Endothelial cell (in vitro differentiated cells): ENCODE measurements at places on chromosomes 5 and 9.

GRCh38 chr5:110072651-110073050 is 382.9 kb downstream of the MAN2A1 start:
- peaks cover 4% of the 10 kb centered on the region for H3K36me3 ChIP-seq
- H3K4me1 ChIP-seq = no peaks in the 10 kb centered on the region
- H3K27ac ChIP-seq = no peak overlapping the region

DNA sequence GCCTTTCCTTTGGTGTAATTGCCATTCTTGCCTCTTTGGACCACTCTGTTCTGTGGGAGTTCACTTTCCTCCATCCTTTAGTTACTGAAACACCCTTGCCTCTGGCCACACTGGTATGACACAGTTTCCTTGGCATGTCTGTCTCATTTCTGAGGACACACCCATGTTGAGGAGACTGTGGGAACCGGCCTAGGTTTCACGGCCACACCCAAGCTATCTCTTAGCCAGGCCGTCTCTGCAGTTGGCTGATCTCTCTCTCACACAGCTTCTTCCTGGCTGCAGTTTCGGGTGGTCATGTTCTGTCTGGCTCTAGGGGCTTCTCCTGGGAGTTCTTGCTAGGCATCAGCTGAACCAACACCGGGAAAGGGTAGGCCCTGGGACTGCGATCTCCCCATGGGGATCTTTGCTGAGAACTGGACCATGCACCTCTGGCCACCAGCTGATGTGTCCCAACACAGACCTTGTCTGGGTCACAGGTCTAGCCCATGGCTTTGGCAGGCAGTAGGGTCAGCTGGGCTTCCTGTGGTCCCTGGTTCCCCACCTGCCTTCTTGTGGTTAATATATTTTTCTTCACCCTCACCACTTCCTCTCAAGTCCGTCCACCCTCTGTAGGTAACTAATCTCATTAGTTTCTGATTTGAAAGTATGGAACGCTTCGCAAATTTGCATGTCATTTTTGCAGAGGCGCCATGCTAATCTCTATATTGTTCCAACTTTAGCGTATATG is 24.9 kb downstream of the ARHGEF37 start:
- H3K27ac ChIP-seq = no peak overlapping the region
- no peak overlapping the region for H3K4me3 ChIP-seq
- DNase-seq = no peak
- H3K36me3 ChIP-seq = peaks cover 8% of the 10 kb centered on the region
- H3K27me3 ChIP-seq = peaks cover 9% of the 10 kb centered on the region

- H3K27ac ChIP-seq = no peak overlapping the region
- H3K36me3 ChIP-seq = no peaks in the 10 kb centered on the region
- no peak for DNase-seq
- peaks cover 2% of the 10 kb centered on the region for H3K27me3 ChIP-seq
Measured at GRCh38 chr9:2178034-2178734, 163.0 kb downstream of the SMARCA2 start.

GRCh38 chr5:136605638-136606037 is 240.3 kb upstream of the TRPC7 start:
- peaks cover 34% of the 10 kb centered on the region for H3K36me3 ChIP-seq
- H3K4me3 ChIP-seq = no peak overlapping the region
- H3K27ac ChIP-seq = no peak overlapping the region
- no peaks in the 10 kb centered on the region for H3K4me1 ChIP-seq

- H3K27ac ChIP-seq = no peak overlapping the region
- no peaks in the 10 kb centered on the region for H3K27me3 ChIP-seq
- H3K4me1 ChIP-seq = peaks cover 5% of the 10 kb centered on the region
Measured at GRCh38 chr5:114223866-114224265, 138.0 kb upstream of the KCNN2 start.

DNA sequence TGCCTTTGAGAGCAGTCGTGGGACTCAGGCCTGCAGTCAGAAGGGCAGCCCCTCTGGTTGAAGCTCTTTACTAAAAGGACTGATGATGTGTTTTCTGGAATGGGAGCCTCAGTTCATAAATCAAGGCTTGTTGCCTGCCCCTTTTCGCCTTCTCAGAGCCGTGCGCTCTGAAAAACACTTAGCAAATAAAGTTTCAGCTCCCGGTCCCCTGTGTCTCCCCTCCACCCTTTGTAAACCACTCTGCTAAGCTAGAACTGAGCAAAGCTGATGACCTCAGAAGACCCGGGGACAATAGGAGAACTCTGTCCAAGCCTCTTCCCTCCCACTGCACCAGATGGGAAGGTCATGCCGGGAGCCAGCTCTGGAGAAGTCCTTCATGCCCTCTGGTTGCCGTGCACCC is 39.3 kb upstream of the ADRA1B start:
- peaks cover 7% of the 10 kb centered on the region for H3K27me3 ChIP-seq
- no peak for DNase-seq
- no peak overlapping the region for H3K27ac ChIP-seq
- no peaks in the 10 kb centered on the region for H3K36me3 ChIP-seq

DNA sequence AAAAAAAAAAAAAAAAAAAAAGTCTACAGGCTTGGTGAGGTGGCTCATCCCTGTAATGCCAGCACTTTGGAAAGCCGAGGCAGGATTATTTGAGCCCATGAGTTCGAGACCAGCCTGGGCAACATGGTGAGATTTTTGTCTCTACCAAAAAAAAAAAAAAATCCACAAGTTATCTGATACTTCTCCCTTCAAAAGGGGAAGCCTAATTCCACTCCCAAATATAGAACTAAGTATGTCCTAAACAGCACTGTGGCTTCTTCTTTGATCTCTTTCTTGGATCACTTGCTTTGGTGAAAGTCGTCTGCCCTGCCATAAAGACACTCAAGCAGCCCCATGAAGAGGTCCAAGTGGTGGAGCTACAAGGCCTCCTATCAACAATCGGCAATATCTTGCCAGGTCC is 18.8 kb upstream of the STING1 start:
- H3K4me3 ChIP-seq = no peak overlapping the region
- H3K27me3 ChIP-seq = no peaks in the 10 kb centered on the region
- peaks cover 9% of the 10 kb centered on the region for H3K4me1 ChIP-seq
- H3K36me3 ChIP-seq = no peaks in the 10 kb centered on the region
- DNase-seq = no peak

GRCh38 chr5:121681229-121681855 is 170.3 kb upstream of the FTMT start:
- H3K4me1 ChIP-seq = no peaks in the 10 kb centered on the region
- no peak overlapping the region for H3K4me3 ChIP-seq
- DNase-seq = no peak
- H3K36me3 ChIP-seq = no peaks in the 10 kb centered on the region
- H3K27ac ChIP-seq = no peak overlapping the region

GRCh38 chr9:22143799-22144625 is 134.9 kb upstream of the CDKN2B start:
- DNase-seq = no peak
- H3K4me3 ChIP-seq = no peak overlapping the region
- H3K27me3 ChIP-seq = no peaks in the 10 kb centered on the region

GRCh38 chr9:131799177-131799823 is 59.4 kb upstream of the RAPGEF1 start:
- H3K27me3 ChIP-seq = peaks cover 6% of the 10 kb centered on the region
- no peak overlapping the region for H3K4me3 ChIP-seq
- no peaks in the 10 kb centered on the region for H3K36me3 ChIP-seq
- peaks cover 5% of the 10 kb centered on the region for H3K4me1 ChIP-seq
- DNase-seq = peak; percentile 74

DNA sequence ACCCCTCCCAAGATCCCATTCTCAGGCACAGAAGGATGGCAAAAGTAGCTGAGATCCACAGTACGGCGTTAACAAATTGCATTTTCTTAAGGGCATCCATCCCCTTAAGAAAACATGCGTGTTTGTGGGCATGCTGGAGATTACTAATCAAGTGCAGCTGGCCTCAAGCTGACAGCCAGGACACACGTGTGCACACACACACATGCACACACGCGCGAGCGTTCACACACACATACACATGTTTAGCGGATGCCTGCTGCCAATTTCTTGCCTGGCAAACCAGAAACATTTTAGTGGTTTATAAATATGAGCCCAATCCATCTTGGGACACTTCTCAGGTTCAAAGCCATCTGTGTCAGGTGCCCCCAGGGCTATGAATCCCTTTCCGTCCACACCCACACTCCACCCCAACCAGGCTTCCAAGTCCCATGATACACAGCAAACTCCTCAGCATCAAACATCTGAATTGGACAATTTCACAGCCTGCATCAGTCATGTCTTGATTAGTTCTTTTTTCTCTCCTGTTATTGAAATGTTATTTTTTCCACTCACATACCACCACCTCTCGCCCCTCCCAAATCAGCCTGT is 23.5 kb upstream of the SMIM23 start:
- H3K4me3 ChIP-seq = no peak overlapping the region
- H3K27me3 ChIP-seq = no peaks in the 10 kb centered on the region
- H3K36me3 ChIP-seq = no peaks in the 10 kb centered on the region
- H3K4me1 ChIP-seq = no peaks in the 10 kb centered on the region
- H3K27ac ChIP-seq = no peak overlapping the region

GRCh38 chr9:2729003-2729402 is 11.7 kb downstream of the KCNV2 start:
- DNase-seq = no peak
- H3K4me3 ChIP-seq = no peak overlapping the region
- no peaks in the 10 kb centered on the region for H3K27me3 ChIP-seq
- H3K27ac ChIP-seq = no peak overlapping the region

GRCh38 chr5:160268121-160268520 is 38.8 kb downstream of the FABP6 start:
- peak overlapping the region; percentile 49 for H3K4me3 ChIP-seq
- H3K36me3 ChIP-seq = peaks cover 33% of the 10 kb centered on the region
- no peak for DNase-seq
- peak overlapping the region; percentile 6 for H3K27ac ChIP-seq
- H3K4me1 ChIP-seq = peaks cover 64% of the 10 kb centered on the region

DNA sequence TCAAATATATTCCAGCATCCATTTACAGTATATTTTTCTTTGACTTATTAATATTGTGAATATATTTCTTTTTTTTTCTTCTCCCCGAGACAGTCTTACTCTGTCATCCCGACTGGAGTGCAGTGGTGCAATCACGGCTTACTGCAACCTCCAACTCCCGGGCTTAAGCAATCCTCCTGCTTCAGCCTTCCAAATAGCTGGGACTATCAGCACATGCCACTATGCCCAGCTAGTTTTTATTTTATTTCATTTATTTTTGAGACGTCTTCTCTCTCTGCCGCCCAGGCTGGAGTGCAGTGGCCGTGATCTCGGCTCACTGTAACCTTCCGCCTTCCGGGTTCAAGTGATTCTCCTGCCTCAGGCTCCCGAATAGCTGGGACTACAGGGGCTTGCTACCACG is 7.4 kb upstream of the GLIPR2 start:
- H3K27ac ChIP-seq = no peak overlapping the region
- no peak for DNase-seq
- H3K4me3 ChIP-seq = no peak overlapping the region
- no peaks in the 10 kb centered on the region for H3K4me1 ChIP-seq
- no peaks in the 10 kb centered on the region for H3K36me3 ChIP-seq
- H3K27me3 ChIP-seq = peaks cover 2% of the 10 kb centered on the region
